ENCODE measurements at places on chromosomes 6 and 20. TPM values are rescaled to one million over a fixed set of nuclear protein-coding genes. Genes with fewer than 3 reads are reported as not detected.
A peak's percentile ranks its signal among the peaks of the same experiment; 100 is the strongest.

The ENPP1 gene
- total RNA-seq, result 8.3 TPM

- no peak for DNase-seq
These were observed 102.7 kb downstream of the TRDN start for GRCh38 chr6:123533862-123534648.

The FOXQ1 gene
- not detected for total RNA-seq

GRCh38 chr20:40265825-40266533 is 423.1 kb downstream of the MAFB start:
- peak; percentile 6 for DNase-seq

DNA sequence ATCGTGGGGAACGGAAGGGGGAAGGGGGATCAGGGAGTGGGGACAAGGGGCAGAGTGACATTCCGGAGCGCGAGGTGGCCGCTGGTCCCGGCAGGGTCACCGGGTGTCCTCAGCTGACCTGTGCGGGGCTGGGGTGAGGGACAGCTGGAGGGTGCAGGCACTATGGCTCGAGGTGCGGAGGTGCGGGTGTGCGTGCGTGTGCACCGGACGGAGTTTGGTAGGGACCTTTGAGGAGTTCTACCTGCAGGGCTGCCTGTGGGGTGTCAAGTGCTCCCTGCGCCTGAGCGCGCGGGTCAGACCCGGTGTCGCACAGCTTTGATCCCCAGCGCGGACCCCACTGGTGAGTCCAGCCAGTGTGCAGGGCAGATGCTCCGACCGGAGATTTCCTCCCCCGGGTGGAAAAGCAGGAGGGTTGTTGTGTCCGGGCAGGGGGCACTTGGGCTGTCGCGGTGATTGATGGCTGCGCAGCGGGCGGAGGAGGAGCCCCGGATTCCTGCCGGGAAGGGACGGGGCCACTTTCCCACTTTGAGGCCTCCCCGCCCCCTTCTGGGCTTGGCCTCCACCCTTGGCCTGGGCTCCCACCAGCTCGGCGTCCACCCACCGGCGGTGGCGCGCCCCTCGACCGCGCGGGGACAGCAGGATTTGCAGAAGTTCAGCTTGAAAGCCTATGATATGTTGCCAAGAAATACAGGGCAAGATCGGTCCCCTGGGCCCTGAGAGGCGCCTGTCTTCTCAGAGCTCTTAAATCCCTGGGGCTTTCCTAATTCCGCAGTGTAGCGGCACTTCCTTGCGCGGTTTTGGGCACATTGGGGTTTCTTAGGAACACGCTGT is 658 bp downstream of the RIN2 start:
- DNase-seq, result peak; percentile 90

- DNase-seq, result no peak
These were observed 121.6 kb downstream of the HIVEP2 start for GRCh38 chr6:142823256-142823902.

The BTBD3 gene
- 30.5 TPM for total RNA-seq

GRCh38 chr6:16089232-16090062 is 39.4 kb upstream of the MYLIP start:
- DNase-seq, result no peak

The SLC18B1 gene
- 3.0 TPM for total RNA-seq

GRCh38 chr6:156885562-156885961 is 108.4 kb downstream of the ARID1B start:
- no peak for DNase-seq

GRCh38 chr6:31814677-31815024 is 432 bp downstream of the HSPA1L start:
- peak; percentile 98 for DNase-seq

- DNase-seq, result no peak
These were observed 173.0 kb downstream of the PRKN start for GRCh38 chr6:162554531-162554930.

GRCh38 chr6:17446713-17447112 is 53.3 kb downstream of the CAP2 start:
- DNase-seq, result no peak

Measured in myocyte (in vitro differentiated cells).